ENCODE measurements at places on chromosomes 16 and 17.

- no peak for DNase-seq
Observed at GRCh38 chr16:31006086-31006385, 4.4 kb downstream of the STX1B start.

DNA sequence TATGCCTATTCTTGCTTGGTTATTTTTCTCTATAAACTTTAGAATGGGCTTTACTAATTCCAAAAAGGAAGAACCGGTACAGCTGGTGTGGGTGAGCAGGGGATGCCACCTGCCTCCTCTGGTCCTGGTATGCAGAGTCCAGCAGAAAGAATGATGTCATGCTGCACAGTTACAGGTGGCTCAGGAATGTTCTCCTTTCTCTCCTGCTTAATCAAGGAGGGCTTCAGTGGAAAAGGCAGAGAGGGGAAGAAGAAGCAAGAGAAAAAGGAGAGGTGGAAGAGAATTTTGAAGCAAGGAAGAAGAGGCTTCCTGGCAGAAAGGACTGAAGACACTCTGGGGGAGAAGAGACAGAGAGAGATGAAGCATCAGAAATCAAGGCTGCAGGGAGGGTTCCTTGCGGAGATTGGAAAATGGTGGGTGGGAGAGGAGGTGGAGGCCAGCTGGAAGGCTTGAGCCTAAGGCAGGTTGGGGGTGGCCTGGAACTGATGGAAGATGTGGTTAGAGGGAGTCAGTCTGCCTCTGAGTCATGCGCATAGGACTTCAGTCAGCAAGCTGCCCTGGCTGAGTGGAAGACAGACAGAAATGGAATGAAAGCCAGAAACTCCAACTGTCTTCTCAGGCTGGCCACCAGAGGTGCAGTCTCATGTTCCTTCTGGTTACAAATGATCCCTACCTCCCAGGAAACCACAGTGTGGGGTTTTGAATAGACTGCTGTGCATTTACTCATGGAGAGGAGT is 64.6 kb upstream of the CRHR1 start:
- no peak for DNase-seq

- no peak for DNase-seq
Observed at GRCh38 chr17:82740906-82741759, 5.7 kb downstream of the FN3K start.

- no peak for DNase-seq
Observed at GRCh38 chr17:9266031-9266680, 244.8 kb downstream of the NTN1 start.

DNA sequence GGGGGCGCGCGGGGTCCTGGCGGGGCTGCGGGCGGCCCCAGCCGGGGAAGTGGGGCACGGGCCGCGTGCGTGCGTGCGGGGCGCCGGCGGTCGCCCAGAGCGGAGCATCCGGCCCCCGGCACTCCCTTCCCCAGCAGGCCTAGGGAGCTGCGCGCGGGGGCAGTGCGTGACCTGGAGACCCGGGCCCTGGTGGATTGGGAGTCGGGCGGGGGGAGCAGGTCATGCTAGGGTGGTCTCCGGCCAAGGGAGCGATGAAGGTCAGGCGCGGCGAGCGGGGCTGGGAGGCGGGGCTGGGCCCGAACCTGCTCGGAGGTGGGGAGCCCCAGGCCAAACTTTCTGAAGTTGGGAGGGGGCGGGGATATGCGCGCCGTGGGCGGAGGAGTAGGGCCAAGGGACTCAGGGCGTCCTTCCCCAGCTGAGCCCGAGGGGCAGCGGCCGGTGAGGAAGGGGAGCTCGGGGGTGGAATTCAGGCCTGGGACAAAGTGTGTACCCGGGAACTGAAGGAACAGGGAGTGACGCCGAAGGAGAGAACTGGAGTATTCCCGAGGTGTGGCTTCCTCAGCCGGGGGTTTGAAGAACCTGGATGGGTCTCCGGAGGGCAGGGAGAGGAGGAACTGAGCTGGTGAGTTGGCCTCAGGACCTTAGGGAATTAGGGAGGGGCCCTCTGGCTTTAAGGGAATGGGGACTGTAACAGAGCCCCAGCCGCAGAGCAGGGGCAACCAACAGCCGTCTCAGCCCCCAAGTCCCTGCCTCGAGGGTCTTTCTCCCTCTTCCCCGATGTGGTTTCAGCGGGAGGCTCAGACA is 589 bp downstream of the XYLT2 start:
- no peak for DNase-seq

DNA sequence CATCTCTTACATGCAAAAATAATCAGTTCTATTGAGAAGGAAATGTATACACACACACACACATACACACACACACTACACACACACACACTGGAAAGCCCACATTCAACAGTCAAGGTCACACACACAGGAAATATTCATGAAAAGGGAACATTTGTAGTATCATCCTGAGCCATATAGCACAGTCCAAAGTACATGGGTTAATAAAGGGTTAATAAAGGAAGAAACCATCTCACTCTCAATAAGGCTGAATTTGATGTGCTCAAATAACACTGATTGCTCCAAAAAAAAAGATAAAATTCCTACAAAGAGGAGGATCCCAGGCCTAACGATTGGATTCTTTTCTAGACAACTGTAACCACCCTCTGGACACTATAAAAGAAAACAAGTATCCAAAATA is 164.7 kb downstream of the SLC39A11 start:
- no peak for DNase-seq

- no peak for DNase-seq
Observed at GRCh38 chr17:60260540-60260939, 110.8 kb downstream of the CA4 start.

- no peak for DNase-seq
Observed at GRCh38 chr16:76650582-76650981, 373.4 kb downstream of the CNTNAP4 start.

DNA sequence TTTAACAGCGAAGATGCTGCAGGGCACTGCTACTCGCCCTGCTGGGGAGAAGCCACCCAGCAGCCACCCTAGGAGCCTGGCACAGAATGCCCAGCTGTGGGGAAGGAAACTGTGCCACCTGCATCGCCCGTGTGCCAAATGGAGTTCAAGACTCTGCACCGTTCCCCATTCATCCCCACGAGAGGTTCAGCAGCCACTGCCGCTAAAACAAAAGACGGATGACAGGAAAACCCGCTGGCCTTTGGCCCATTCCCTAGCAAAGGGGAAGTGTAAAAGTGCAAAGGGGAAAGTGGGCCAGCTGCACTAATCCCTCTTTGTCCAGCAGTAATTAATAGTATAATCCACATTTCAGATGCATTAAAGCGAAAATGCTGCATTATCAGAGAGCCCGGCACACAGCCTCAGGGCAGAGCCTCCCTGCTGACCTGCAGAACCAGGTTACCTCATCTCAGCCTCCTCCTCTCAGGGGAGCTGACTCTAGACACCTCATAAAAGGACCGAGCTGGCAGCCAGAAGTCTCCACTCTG is 37.7 kb downstream of the ZFHX3 start:
- no peak for DNase-seq

GRCh38 chr17:71472809-71473789 is 647.7 kb upstream of the SOX9 start:
- no peak for DNase-seq

DNA sequence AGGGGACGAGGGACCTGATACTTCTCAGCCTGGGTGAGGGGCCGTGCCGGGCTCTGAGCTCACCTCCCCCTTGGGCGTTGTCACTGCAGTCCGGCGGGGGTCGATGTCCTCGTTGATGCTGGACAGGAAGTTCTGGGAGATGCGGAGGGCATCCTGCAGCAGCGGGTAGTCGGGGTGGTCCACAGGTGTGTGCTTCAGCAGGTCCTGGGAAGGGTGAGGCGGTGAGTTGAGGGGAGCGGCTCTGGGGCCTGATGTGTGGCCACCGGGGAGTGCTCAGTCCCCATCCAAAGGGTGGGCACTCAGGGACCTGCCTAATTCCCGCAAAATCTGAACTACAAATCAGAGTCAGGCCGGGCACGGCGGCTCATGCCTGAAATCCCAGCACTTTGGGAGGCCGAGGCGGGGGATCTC is 75.6 kb downstream of the TIMM22 start:
- DNase-seq = no peak

- DNase-seq = no peak
Observed at GRCh38 chr17:27299384-27300049, 5.6 kb downstream of the WSB1 start.

- no peak for DNase-seq
Observed at GRCh38 chr16:26542198-26542597, 524.5 kb upstream of the C16orf82 start.

GRCh38 chr17:42647778-42648177 is 11.3 kb upstream of the TUBG2 start:
- no peak for DNase-seq

DNA sequence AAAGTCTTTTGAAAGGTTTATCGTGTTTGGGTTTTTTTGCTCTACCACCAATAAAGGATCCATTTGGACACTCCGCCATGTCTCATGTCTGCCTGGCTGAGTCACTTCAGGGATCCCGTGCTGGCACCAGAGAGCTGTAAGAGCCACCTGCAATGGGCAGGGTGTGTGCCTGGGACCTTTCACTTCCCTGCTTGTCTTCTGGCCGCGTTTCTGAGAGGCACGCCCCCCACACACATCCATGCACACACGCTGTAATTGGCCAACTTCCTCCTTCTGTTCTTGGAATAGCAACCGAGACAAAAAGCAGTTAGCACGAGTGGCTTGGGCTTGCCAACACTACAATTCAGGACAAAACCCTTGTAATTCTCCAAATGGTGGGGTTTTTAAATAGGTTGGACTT is 9.8 kb upstream of the SOST start:
- no peak for DNase-seq

DNA sequence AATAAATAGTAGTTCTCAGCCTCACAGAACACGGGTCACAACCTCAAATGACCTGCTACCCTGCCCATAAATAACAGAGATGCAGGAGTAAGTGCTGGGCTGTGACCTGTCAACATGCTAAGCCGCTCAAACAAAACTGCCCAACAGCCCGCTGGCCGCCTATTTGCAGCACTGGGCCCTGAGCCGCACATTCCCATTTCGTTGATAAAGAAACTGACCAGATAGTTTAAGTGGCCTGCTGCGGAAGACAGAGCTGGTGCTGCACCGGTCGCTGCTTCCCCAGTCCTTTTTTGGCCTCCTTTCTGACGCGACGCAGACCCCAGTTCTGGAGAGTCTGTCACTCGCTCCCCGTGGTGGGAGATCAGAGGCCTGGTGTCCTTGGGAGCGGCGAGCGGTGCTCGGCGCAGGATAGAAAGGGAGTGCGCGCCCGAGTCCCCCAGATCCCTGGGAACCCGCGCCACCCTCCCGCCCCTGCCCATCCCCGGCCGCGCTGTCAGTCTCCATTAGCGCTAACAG is 349 bp upstream of the SLC6A2 start:
- no peak for DNase-seq

- no peak for DNase-seq
Observed at GRCh38 chr17:1270210-1271029, at the start of gene BHLHA9. TSS of gene BHLHA9 (plus strand) at chr17:1270444. CDS start at chr17:1270564, 120 bp downstream.

DNA sequence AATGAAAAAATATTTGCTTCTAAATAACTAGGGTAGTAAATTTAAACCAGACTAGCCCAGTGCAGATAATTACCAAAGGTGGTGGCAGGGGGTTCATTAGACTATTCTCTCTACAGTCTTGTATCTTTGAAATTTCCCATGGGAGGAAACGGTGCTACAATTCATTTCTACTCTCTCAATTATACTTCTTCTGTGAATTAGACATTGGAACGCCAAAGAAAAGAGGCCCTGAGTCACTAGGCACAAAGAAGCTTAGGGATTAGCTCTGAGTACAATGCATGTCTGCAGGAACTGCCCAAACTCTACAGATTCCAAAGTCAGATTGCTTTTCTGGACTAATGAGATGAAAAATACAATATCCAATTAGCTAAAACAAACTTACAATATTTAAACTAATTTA is 30.7 kb upstream of the ARL6IP1 start:
- DNase-seq = no peak

- no peak for DNase-seq
Observed at GRCh38 chr16:63702981-63703590, 1418.8 kb downstream of the CDH11 start.

GRCh38 chr16:66483689-66484452 is 56.8 kb downstream of the BEAN1 start:
- no peak for DNase-seq

GRCh38 chr17:81549031-81549557 is 3.1 kb downstream of the FAAP100 start:
- DNase-seq = no peak

DNA sequence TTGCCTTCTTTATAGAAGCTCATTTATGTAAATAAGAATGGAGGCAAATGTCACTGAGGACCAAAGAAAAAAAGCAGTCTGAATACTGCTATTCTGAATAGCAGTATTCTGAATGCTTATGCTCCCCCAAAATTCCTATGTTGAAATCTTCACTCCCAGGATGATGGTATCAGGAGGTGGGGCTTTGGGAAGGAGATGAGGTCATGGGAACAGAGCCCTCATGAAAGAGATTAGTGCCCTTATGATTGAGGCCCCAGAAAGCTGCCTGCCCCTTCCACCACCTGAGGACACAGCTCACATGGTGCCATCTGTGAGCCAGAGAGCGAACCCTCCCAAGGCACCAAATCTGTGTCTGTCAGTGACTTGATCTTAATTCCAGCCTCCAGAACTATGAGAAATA is 28.8 kb downstream of the HEATR6 start:
- DNase-seq = no peak

DNA sequence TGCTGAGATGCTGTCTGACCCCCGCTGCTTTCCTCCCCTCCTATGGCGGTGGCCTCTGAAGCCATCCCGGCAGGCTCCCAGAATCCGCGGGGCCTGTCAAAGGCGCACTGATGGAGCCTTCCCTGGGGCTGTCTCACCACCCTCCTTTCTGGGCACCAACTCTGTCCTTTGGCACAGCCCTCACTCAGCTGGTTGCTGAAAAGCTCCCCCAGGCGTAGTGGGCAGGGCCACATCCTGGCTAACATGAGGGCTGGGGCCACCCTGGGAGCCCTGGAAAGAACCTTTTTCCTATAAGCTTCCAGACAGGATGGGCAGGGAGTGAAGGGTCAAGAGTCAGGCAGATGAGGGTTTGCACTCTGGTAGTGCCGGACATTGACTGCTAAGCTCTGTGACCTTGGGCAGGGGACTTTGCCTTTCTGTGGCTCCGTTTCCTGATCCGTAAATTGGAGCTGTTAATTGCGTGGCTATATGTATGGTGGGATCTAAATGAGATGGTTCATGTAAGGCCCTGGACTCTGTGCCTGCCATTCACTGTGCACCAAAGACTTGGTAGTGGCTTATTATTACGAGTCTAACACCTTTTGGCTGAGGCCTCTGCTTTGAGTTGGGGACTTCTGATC is 27.6 kb upstream of the LASP1NB start:
- no peak for DNase-seq

GRCh38 chr17:78706271-78706915 is 75.7 kb downstream of the CYTH1 start:
- no peak for DNase-seq
